ENCODE measurements at places on chromosomes 3 and 15. TPM values are rescaled to one million over a fixed set of nuclear protein-coding genes. Genes with fewer than 3 reads are reported as not detected.

Gene ATP13A5
- total RNA-seq = not detected

Gene RNF123
- total RNA-seq = 22.3 TPM

Gene CCK
- total RNA-seq = 5.1 TPM

Gene CFAP20DC
- total RNA-seq = 2.0 TPM

Gene HGD
- 1.7 TPM for total RNA-seq

Gene CCDC191
- total RNA-seq = 1.3 TPM

Gene WDR49
- under 0.01 TPM for total RNA-seq

Measured in regular cardiac myocyte (primary cell).